ENCODE measurements at places on chromosomes 12 and 14.

DNA sequence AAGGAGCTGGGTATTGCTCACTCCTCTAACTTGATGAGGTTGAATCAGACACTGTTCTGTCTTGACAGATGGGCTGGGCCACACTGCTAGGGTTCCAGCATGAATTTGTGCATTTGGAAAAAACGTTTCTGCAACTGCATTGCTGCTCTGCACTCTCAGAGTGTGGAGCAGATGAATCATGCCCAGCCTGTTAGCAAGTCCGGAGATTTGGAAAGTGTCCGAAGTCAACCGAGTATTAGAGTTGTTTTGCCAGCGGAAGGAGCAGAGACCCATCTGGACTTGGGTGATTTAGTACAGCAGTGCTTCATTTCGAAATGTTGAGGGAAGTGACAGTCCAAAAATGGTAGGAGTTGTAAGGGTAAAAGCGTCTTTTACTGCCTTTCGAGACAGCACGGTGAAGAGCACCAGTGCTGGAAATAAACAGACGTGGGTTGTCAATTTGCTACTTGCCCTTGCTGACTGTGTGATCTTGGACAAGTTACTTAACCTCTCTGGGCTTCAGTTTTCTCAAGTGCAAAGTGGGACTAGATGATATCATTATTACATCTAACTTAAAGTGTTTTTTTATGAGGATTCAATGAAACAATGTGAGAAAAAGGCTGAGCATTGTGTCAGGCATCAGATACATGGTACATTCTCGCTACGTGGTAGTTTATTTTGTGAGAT, 139.5 kb downstream of the CHST11 start:
- no peak for DNase-seq

- no peak for DNase-seq
These were observed 409.7 kb downstream of the NOVA1 start for GRCh38 chr14:26187996-26188620.

DNA sequence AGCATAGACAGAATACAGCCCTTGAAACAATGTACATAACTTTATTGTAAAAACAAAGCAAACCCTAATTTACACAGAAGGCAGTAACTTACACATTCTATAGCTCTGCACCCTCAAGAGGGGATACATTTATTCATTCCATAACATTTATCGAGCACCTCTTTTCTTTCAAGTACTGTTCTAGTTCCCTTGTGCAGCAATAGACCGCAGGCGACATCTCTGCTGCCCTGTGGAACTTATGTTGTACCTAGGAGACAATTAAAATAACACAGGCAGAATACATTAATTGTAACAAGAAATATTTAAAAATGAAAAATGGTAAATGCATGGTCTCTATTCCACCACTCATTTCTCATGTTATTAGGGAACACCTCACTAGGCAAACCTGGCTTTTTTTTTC, 1.4 kb upstream of the ARHGDIB start:
- no peak for DNase-seq

GRCh38 chr14:62947301-62947700, 98.0 kb downstream of the KCNH5 start:
- no peak for DNase-seq

DNA sequence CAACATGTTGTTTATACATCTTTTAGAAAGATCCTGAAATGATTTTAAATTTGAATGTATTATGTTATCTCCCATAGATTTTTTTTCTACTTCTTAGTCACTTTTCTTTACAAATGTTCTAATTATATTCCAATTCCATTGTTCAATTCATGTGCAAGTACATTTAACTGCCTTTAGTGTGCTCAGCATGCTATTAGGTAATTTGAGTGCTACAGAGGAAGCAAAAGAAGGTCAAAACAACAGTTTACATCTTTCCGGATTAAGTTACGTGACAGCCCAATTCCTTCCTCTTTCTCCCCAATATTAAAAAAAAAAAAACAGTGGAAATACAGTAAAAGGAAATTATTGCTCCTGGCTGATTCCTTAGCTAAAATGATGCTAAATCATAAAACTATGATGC, 98.3 kb downstream of the RTN1 start:
- no peak for DNase-seq

DNA sequence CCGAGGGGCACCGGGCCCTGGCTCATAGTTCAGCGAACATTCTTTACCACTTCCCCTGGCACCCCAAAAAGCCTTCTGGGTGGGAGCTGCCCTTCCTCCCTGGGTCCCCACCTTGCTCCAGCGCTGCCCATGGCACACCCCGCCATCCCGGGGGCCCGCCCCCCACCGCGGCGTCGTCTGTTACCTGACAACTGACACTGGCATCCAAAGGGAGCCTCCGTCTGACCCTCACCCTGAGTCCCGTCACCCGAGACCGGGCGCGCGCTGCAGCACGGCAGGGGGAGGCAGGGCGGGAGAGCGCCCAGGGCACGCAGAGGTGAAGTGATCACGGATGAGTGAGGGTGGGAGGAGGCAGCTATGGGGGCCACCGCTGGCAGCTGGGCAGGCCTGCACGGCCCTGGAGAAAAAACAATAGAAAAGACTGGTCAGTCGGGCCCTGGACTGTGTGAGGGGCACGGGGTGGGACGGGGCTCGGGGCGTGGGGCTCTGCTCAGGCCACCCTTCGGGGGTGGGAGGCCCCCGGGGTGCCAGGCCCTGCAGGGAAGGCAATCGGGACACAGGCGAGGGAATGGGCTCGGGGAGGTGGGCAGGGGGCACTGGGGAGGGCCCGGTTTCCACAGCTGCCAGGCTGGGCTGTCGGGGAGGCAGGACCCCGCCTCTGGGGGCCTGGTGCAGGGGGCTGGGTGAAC, 40.7 kb downstream of the BCL11B start:
- DNase-seq = no peak

DNA sequence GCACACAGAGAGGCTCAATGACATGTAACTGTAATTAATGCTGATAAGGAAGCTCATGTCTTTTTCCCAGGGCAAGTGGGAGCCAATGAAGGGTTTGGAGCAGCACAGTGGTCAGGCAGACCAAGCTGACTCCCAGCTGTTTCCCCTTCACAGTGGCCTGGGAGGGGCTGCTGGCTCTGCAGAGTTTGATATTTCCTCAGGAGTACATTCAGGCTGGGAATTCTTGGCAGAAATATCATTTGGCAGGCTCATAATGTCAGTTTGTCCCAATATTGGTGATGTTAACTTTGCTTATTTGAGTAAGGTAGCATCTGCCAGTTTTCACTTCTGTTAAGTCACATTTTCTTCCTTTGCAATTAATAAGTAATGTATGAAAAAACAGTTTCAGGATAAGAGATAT, 247.0 kb downstream of the EMP1 start:
- no peak for DNase-seq

GRCh38 chr14:36979863-36980262, 192.5 kb downstream of the SLC25A21 start:
- DNase-seq = no peak

DNA sequence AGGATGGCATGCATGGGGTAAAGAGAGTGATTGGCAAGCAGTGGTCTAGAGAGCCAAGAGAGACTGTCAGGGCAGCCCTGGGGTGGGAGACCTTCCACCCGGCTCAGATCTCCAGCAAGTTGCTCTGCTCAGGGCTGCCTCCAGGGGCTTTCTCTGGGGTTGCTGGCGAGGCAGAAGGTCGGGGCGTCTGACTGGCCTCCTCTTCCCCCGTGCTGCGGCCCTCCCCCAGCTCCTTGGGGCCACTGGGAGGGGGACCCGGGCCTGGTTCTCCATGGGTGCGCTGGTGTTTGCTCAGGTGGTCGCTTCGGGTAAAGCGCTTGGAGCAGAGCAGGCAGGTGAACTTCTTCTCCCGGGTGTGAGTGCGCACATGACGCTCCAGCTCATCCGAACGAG, 6.6 kb upstream of the AAAS start:
- DNase-seq = no peak

- DNase-seq = no peak
These were observed 316.4 kb downstream of the MED13L start for GRCh38 chr12:115960868-115961802.

DNA sequence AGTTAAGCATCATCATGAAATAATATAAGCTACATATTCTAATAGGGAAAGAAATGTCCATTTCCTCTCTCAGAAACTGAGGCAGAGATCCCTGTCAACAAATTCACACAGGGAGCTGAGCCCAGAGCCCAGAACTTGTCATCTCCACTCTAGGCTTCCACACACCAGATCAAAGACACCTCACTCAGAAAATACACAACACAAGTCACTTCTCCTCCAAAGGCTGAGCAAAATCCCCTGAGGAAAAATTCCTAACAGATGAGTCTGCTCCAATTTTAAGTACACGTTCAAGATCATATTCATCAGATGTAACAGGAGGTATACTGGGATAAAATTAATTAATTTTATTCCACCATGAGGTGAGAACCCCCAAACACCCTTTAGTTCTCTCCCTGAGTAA, 227.3 kb downstream of the DPF3 start:
- DNase-seq = no peak

DNA sequence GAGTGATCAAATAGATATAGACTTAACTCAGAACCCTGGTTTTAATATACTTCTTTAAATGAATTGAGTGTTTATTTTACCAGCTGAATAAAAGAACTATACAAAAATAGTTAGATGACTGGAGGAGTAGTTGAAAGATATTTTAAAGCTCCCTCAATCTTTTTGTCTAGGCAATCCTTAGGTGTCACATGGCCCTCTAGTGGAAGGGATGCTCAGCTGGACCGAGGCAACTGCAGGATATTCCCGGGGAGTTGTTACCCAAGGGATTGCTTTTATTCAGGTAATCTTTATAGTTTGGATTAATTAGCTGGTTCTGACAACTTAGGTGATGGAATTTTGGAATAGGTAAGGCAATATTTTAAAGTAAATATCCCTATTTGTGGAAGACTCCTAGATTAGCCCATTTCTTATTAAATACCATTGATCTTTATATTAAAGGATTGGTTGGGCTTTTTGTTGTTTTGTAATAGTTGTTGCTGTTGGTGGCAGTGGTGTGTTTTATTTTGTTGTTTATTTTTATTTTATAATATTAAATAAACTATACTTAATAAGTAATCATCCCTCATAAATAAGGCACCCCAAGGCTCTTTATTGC, 57.1 kb downstream of the ZDHHC17 start:
- no peak for DNase-seq

GRCh38 chr12:24815114-24815423, 133.8 kb downstream of the BCAT1 start:
- no peak for DNase-seq

GRCh38 chr14:26765768-26766520, 168.1 kb upstream of the NOVA1 start:
- DNase-seq = no peak

- DNase-seq = no peak
These were observed 60.8 kb upstream of the ATP2B1 start for GRCh38 chr12:89769483-89769818.

GRCh38 chr14:52863334-52863700, 71.9 kb upstream of the GNPNAT1 start:
- no peak for DNase-seq

GRCh38 chr14:95527387-95528002, 7.4 kb upstream of the GLRX5 start:
- no peak for DNase-seq

GRCh38 chr14:54798465-54799124, 104.0 kb downstream of the GCH1 start:
- DNase-seq = no peak

DNA sequence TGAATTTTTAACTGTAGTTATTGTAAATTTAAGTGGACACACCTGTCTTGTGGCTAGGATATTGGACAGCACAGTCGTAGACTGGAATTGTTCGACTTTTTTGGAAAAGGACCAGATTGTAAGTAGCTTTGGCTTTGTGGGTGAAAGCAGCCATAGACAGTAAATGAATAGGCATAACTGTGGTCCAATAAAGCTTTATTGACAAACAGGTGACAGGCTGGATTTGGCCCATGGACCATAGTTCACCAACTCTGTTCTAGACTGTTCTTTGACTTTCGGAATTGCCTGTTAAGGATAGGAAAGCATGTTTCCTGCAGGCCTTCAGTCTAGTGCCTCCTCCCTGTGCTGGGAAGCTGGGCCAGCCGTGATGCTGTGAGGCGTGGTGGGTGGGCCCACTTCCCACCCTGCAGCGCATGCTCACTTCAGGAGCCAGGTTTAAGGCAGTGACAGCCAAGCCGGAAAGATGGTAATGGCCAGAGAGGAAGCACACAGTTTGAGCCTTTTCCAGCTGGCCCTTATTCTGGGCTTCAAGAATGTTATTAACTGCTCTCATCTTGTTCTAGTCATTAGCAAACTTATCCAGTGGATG, 51.8 kb downstream of the PPP2R5C start:
- DNase-seq = no peak

- no peak for DNase-seq
These were observed 19.8 kb upstream of the KCNH3 start for GRCh38 chr12:49518914-49519573.

- no peak for DNase-seq
These were observed 15.1 kb downstream of the TMEM106C start for GRCh38 chr12:47978598-47978873.

- no peak for DNase-seq
These were observed 80.3 kb upstream of the RBM19 start for GRCh38 chr12:114046236-114046998.

GRCh38 chr12:68376901-68377300, 44.7 kb upstream of the MDM1 start:
- DNase-seq = no peak

DNA sequence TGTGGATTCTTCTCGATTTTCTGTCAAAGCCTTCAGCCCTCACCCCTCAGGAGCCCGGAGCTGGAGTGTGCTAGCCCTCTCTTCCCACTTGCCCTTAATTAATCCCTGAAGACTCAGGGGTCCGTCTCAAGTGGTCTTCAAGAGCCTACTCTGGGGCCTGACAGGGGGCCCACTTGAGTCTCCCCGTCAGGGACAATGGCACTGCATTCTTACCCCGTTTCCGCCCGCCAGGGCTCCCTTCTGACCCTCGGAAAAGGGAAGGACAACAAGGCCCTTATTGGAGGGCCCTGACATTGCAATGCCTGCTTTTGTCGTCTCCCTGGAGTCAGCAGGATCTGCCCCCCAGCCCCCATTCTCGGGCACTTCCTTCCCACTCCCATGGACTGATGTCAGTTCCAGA, 34.4 kb downstream of the TBX3 start:
- DNase-seq = no peak

DNA sequence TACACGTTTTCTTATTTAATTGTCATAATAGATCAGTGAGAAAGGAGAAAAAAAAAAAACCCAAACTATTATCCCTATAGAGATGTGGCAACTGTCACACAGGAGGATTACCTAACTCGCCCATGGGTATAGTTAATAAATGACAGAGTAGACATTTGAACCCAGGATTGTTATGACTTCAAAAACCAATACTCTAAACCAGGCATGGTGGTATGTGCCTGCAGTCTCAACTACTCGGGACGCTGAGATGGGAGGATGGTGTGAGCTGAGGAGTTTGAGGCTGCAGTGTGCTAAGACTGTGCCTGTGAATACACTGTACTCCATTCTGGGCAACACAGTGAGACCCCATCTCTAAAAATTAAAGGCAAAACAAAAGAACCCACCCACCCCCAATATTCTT, 114.5 kb downstream of the DENND5B start:
- DNase-seq = no peak

GRCh38 chr14:66105815-66106214, 380.4 kb upstream of the CCDC196 start:
- no peak for DNase-seq

GRCh38 chr12:12582895-12583303, 20.2 kb upstream of the DUSP16 start:
- no peak for DNase-seq
